ENCODE measurements at places on chromosomes 2 and 18.

DNA sequence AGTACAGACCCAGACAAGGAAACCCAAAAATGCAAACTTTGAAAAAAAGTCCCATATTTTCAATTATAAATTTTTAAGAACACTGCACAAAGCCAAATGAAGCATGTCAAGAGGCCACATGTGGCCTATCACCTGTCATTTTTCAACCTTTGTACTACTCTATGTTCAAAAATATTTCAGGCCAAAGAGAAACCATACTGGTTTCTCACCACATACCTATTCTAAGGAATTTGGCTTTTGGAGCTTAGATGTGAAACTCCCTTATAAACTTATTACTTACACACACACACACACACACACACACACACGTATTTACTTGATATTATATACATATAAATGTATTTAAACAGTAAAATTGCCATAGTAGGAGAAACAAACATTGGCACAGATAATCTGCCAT lies 338.7 kb downstream of the TXNL1 start:
- H3K4me1 ChIP-seq = no peaks in the 10 kb centered on the region
- H3K27ac ChIP-seq = no peak overlapping the region
- H3K36me3 ChIP-seq = no peaks in the 10 kb centered on the region
- H3K4me3 ChIP-seq = no peak overlapping the region
- H3K27me3 ChIP-seq = no peaks in the 10 kb centered on the region
- no peak for ATAC-seq

DNA sequence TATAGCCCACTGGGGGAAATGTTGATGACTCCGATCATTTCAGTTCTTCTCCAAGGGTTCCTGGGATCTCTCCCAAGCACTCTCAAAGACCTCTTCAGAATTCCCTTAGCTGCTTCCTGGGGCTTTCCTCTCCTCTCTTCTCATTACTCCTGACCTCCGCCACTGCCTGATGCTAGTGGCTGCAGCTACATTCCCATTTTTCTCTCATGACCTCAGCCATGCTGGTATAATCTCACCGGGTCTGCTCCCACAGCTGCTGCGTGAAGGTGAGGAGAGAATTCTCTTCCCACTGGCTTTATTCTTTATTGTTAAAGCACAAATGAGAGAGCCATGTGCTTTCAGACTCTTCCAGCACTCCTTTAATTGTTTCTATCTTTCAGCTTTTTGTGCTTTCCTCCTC lies 312.0 kb upstream of the ETAA1 start:
- ATAC-seq = no peak
- no peaks in the 10 kb centered on the region for H3K27me3 ChIP-seq
- H3K4me3 ChIP-seq = no peak overlapping the region

DNA sequence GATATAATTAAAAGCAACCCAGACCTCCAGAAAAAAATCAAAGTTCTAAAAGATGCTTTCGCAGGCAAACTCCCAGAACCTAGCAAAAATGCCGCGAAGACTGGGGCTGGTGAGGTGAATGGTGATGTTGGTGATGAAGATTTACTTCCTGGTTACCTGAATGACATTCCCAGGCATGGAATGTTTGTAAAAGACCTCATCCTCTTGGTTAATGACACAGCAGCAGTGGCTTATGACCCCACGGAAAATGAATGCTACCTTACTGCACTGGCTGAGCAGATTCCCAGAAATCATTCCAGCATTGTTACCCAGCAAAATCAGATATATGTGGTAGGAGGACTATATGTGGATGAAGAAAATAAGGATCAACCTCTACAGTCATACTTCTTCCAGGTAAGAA lies 994 bp downstream of the KLHL41 start:
- no peaks in the 10 kb centered on the region for H3K36me3 ChIP-seq
- no peak overlapping the region for H3K4me3 ChIP-seq
- no peaks in the 10 kb centered on the region for H3K4me1 ChIP-seq

DNA sequence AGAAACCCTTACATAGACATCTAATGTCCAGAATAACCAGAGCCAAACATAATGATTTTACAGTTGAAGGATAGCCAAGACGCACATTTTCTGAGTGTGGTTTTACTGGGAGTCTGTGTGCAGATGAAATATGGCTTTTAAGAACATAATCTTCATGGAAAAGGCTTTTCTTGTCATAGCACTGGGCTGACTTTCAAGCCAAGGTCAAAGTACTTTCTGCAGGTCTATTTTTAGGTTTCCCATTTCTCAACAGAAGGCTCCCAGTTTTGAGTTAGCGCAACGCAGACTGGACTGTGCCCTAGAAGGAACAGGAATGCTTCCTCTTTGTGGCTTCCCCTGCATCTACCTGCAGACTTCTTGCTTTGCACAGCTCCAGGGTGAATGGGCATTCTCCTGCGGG lies 92.3 kb upstream of the UPP2 start:
- H3K27ac ChIP-seq = no peak overlapping the region
- peaks cover 6% of the 10 kb centered on the region for H3K4me1 ChIP-seq
- no peak overlapping the region for H3K4me3 ChIP-seq
- H3K27me3 ChIP-seq = no peaks in the 10 kb centered on the region
- H3K36me3 ChIP-seq = no peaks in the 10 kb centered on the region

DNA sequence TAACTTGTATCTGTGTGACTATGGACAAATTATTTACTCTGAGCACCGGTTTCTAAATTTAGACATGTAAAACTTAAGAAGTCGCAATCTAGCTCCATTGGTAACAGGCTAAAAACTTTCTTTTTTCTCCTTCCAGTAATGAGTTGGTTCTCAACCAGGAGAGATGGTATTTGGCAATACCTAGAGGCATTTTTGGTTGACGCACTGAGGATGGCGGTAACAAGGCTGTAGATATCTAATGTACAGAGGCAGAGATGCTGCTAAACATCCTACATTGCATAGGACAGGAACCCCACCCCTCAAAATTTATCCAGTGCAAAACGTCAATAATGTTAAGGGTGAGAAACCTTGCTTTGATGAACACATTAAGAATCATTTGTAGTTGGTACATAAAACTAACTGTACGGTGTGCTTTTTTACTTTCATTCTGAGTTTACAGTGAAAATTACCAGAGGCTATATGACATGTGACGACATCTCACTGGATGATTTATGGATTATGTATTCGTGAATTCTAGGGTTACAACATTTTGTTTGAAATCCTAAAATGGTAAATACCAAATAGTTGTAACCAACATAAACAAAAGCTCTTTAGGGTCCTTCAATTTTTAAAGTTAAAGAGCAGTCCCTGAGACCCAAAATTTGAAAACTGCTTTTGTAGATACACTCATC lies 91.3 kb downstream of the TLK1 start:
- no peaks in the 10 kb centered on the region for H3K4me1 ChIP-seq
- no peaks in the 10 kb centered on the region for H3K27me3 ChIP-seq
- no peak overlapping the region for H3K27ac ChIP-seq
- ATAC-seq = no peak
- no peak overlapping the region for H3K4me3 ChIP-seq

GRCh38 chr18:47163241-47163640 lies 12.9 kb downstream of the IER3IP1 start:
- H3K27me3 ChIP-seq = no peaks in the 10 kb centered on the region
- no peak overlapping the region for H3K4me3 ChIP-seq
- no peaks in the 10 kb centered on the region for H3K36me3 ChIP-seq
- ATAC-seq = no peak
- H3K27ac ChIP-seq = no peak overlapping the region

- H3K36me3 ChIP-seq = no peaks in the 10 kb centered on the region
- H3K27me3 ChIP-seq = no peaks in the 10 kb centered on the region
- ATAC-seq = no peak
These were observed 204.2 kb downstream of the TMEM247 start for GRCh38 chr2:46683541-46683940.

- no peak for ATAC-seq
- H3K36me3 ChIP-seq = no peaks in the 10 kb centered on the region
- H3K27ac ChIP-seq = no peak overlapping the region
- no peaks in the 10 kb centered on the region for H3K27me3 ChIP-seq
- no peak overlapping the region for H3K4me3 ChIP-seq
These were observed 191.1 kb downstream of the SETBP1 start for GRCh38 chr18:44871771-44872170.

DNA sequence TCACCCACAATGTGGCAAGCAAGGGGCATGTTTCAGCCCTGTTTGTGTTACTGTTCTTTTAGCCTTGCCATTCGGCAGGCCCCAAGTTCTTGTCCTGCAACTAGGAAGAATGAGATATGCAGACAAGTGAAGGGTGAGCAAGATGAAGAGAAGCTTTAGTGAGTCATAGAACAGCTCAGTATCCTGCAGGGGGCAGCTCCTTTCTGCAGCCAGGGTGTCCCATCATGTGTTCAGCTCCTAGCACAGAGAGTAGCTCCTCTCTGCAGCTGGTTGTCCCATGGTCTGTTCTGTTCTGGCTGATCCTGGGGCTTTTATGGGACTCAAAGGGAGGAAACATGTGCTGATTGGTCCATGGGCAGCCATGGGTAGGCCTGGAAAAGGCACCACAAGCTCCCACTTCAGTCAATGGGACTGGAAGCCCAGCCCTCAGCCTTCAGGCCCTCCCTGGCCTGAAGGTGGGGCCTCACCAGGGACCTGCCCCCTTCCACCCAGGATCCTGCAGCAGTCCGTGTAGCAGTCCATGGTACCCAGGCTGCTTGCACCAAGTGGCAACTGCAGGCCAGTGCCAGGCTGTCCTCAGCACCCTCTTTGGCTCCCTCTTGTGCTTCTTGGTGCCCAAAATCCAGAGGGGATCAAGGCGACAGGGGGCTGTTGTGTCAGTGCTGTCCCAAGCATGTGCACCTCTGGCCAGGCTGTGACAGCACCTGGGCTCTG lies 326.4 kb downstream of the NR4A2 start:
- H3K27me3 ChIP-seq = no peaks in the 10 kb centered on the region
- H3K4me3 ChIP-seq = no peak overlapping the region
- no peak for ATAC-seq

GRCh38 chr2:8983571-8983970 lies 19.9 kb downstream of the MBOAT2 start:
- H3K27ac ChIP-seq = no peak overlapping the region
- no peak for ATAC-seq
- H3K36me3 ChIP-seq = no peaks in the 10 kb centered on the region
- H3K27me3 ChIP-seq = no peaks in the 10 kb centered on the region
- H3K4me3 ChIP-seq = no peak overlapping the region
- H3K4me1 ChIP-seq = peaks cover 6% of the 10 kb centered on the region

- no peak for ATAC-seq
- no peaks in the 10 kb centered on the region for H3K27me3 ChIP-seq
- H3K27ac ChIP-seq = no peak overlapping the region
- H3K4me1 ChIP-seq = peaks cover 3% of the 10 kb centered on the region
These were observed 239.8 kb upstream of the HS6ST1 start for GRCh38 chr2:128558441-128558840.

DNA sequence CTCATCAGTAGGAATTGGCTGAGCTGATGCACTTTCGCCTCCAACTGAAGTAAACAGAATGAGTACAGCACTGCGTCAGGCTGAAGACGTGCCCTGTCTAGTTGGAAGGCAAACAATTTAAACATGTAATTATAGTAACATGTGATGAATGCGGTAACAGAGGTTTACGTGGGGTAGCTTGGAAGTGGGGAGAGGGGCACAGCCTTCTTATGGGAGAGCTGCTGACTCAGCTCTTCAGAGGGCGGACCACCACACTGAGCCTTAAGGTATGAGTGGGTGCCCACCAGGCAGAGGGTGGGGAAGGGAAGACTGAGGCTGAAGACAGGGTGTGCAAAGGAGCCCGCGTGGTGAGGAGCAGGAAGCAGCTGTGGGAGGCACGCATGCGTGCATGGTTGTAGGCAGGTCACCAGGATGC lies 6.2 kb upstream of the EHD3 start:
- no peak overlapping the region for H3K4me3 ChIP-seq
- H3K27me3 ChIP-seq = peaks cover 28% of the 10 kb centered on the region
- no peaks in the 10 kb centered on the region for H3K4me1 ChIP-seq
- no peak for ATAC-seq

- H3K36me3 ChIP-seq = no peaks in the 10 kb centered on the region
- H3K27me3 ChIP-seq = peaks cover 19% of the 10 kb centered on the region
- H3K4me1 ChIP-seq = no peaks in the 10 kb centered on the region
- no peak overlapping the region for H3K4me3 ChIP-seq
These were observed 21.0 kb upstream of the ZBTB7C start for GRCh38 chr18:48430150-48430549.

DNA sequence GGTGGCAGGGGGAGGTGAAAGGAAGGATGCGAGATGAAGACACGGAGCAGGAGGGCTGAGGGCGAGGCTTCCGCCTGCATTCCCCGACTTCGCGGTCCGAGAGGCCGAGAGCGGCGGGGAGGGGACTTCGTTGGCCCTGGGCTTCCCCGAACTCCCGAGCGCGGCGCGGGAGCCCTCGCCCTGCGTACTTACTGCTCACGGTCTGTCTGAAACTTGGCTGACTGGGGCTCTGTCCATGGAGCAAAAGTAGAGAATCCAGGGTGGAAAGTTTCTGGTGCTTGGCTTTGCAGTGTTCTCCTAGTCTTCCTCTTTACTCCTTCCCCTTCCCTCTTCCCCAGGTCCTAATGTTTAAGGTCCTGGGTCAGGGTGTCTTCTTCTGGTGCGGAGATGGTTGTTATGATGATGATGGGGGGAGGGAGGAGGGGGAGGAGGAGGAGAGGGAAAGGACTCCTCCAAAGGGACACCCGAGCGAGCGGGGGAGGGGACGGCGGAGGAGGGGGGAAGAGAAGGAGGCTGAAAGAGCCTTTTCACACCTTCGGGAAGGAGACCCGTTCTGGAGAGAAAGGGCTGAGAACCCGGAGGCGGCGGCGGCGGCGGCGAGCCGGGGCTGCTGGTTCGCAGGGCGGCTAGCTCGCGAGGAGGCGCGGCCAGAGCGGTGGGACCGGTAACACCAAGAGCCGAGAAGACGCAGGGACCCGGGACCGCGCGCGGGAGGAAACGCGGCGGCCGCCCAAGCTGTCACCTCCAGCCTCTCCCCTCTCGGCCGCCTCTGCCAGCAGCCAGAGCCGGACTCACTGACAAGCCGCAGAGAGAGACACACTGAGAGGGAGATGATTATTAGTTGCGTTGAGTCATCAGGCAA lies at the start of gene SATB2:
TSS of gene SATB2 (minus strand) at position 793 of the 862 bp plus-strand sequence. CDS start 1,902 bp downstream, outside the sequence.
- no peak for ATAC-seq
- peak within 1 kb of the TSS; percentile 81 for H3K27ac ChIP-seq
- no peaks in the 10 kb centered on the region for H3K36me3 ChIP-seq
- peaks cover 83% of the 10 kb centered on the region for H3K27me3 ChIP-seq
- H3K4me3 ChIP-seq = peak within 1 kb of the TSS; percentile 89

GRCh38 chr2:65530547-65531320 lies 98.3 kb upstream of the SPRED2 start:
- H3K27ac ChIP-seq = no peak overlapping the region
- H3K4me1 ChIP-seq = no peaks in the 10 kb centered on the region
- no peak for ATAC-seq
- no peaks in the 10 kb centered on the region for H3K27me3 ChIP-seq

DNA sequence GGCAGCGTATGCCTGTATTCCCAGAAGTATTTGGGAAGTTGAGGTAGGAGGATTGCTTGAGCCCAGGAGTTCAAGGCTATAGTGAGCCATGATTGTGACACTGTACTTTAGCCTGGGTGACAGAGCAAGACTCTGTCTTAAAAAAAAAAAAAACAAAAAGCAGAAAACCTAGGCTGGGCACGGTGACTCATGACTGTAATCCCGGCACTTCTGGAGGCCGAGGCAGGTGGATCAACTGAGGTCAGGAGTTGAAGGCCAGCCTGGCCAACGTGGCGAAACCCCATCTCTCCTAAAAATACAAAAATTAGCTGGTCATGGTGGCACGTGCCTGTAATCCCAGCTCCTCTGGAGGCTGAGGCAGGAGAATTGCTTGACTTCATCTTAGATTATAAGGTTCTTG lies 46.4 kb downstream of the MTA3 start:
- no peak overlapping the region for H3K27ac ChIP-seq
- H3K36me3 ChIP-seq = no peaks in the 10 kb centered on the region
- H3K4me1 ChIP-seq = no peaks in the 10 kb centered on the region

All from gastroesophageal sphincter (tissue), 4 donors.